Immature natural killer cell (primary cell): ENCODE measurements at places on chromosomes 12 and 14.

GRCh38 chr14:35083530-35084150 is 37.6 kb downstream of the FAM177A1 start:
- DNase-seq, result no peak

GRCh38 chr12:105986779-105987684 is 151.7 kb downstream of the NUAK1 start:
- no peak for DNase-seq

- no peak for DNase-seq
Observed at GRCh38 chr12:116556356-116556952, 2.7 kb upstream of the MAP1LC3B2 start.

GRCh38 chr14:104138098-104138717 is at the start of gene KIF26A:
Gene KIF26A (plus strand): TSS chr14:104138587. CDS start chr14:104138723, 136 bp downstream.
- DNase-seq, result no peak

DNA sequence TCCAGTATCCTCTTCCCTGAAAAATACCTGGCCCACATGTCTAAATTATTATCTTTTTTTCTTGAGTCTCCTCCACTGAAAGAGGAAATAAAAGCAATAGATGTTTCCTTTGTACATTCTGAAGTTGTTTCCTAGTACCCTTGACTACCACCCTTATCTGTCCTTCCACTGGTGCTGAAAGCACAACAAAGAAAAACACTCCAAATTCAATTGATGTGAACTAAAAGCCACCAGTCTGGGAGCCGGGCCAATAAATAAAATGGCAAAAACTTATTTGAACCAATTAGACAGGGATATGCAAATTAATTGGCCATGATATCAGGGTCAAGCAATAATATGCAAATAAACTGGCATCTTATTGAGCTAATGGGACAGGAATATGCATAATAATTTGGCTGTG is 330.5 kb downstream of the PAWR start:
- DNase-seq, result no peak

- DNase-seq, result no peak
Observed at GRCh38 chr14:65258391-65258790, 154.1 kb upstream of the FUT8 start.

DNA sequence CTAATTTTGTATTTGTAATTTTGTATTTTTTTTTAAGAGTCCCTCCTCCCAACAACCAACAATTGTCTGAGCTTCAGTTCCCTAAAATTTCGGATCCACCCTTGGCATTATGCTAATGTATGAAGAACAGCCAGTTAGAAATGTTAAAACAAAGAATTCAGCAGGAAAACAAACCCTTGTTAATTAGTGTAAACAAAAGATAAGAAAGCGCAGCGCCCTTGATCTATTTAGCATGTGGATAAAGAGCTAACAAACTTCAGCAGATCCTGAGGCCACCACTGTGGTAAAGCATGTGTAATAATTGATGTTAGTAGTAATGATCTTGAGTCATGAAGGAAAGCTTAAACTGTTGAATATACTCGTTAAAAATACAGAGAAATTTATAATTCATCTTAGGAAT is 199.8 kb downstream of the TMX1 start:
- DNase-seq, result no peak

DNA sequence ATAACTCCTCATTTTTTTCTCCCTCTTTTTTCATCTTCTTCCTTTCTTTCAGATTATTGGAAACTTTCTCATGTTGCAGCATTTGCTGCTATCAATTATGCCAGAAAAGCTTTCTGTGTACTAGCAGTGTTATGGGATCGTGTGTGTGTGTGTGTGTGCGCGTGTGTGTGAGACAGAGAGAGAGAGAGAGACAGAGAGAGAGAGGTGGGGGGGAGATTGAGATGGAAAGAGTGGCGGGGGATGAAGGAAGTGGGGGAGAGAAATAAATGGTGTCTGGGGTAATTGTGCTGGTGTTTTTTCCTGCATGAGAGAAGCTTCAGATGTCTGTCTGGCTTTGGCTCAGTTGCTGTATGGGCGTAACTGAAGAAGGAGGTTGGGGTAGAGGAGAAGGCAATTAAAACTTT is 268.9 kb downstream of the RAD51B start:
- no peak for DNase-seq

- DNase-seq, result no peak
Observed at GRCh38 chr12:111580737-111581136, 18.4 kb downstream of the ATXN2 start.

GRCh38 chr14:49461529-49462401 is 124.4 kb downstream of the RPS29 start:
- DNase-seq, result peak; percentile 62

- no peak for DNase-seq
Observed at GRCh38 chr12:52200086-52200780, 8.4 kb upstream of the KRT80 start.

GRCh38 chr14:22084393-22085281 is 411.0 kb upstream of the OR4E1 start:
- DNase-seq, result peak; percentile 51

- DNase-seq, result no peak
Observed at GRCh38 chr12:51183816-51184215, 10.9 kb upstream of the TFCP2 start.

GRCh38 chr14:58298477-58299400 is at the start of gene ARID4A:
Gene ARID4A (plus strand): TSS chr14:58298555. CDS start chr14:58299855, 1,300 bp downstream.
- peak; percentile 47 for DNase-seq

GRCh38 chr14:60652674-60653651 is 3.7 kb upstream of the SIX1 start:
- DNase-seq, result no peak

GRCh38 chr14:90624227-90624626 is 192.0 kb downstream of the TTC7B start:
- no peak for DNase-seq

GRCh38 chr12:13165617-13166041 is 30.9 kb upstream of the EMP1 start:
- peak; percentile 52 for DNase-seq

DNA sequence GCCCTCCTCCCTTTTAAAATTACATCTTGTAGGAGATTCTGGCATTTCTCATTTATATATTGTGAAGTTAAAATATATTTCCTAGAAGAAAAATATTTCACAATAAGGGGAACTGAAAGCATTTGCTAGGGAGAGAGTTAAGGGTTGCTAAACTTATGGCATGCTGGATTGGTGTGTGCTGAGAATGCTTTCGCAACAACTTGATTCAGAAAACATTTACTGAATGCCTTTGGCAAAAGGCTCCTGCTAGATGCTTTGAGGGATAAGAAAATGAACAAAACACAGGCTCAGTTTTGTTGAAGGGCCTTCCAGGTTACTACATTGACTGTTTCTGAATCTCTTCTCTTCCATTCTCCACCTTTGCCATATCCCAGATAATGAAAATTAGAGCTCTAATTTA is 67.5 kb downstream of the DIP2B start:
- no peak for DNase-seq

DNA sequence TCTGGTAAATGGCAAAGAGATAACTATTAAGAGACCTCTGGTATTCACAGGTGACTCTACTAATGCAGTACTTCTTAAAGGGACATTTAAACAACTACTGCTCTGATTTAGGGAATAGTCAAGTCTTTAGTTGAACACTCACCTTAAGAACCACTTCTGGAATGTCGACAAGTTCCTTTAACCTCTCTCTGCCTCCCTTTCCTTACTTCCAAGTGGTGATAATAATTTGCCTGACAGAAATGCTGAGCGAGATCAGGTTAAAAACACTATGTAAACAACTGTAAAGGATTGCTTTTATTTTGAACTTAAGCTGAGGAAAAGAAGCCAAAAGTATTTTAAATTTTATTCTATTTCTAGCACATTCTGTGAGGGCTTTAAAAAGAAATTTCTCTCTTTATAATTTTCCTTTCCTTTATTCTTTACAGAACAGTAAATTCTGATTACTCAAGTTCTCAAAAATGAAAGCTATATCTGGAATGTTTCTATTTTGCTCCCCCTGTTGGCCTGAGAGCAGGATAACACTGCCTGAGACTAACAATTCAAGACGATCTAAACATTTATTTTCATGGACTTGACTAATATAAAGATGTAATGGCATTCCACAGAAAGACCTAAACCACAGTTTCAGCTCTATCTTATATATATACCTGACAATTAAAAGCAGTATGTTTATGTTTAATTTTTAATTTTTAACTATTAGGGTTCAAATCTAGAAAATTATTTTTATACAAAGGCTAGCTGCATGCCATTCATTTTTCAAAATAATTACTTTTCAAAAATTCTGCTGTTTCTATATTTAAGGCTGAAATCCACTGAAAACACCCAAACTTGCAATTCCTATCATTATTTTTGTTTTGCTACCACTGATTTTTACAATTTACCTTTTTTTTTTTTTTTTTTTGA is 29.2 kb downstream of the ZCCHC8 start:
- DNase-seq, result peak; percentile 38

- no peak for DNase-seq
Observed at GRCh38 chr14:100641274-100641860, 54.1 kb upstream of the BEGAIN start.

GRCh38 chr12:54628186-54628846 is 6.4 kb downstream of the LACRT start:
- no peak for DNase-seq

DNA sequence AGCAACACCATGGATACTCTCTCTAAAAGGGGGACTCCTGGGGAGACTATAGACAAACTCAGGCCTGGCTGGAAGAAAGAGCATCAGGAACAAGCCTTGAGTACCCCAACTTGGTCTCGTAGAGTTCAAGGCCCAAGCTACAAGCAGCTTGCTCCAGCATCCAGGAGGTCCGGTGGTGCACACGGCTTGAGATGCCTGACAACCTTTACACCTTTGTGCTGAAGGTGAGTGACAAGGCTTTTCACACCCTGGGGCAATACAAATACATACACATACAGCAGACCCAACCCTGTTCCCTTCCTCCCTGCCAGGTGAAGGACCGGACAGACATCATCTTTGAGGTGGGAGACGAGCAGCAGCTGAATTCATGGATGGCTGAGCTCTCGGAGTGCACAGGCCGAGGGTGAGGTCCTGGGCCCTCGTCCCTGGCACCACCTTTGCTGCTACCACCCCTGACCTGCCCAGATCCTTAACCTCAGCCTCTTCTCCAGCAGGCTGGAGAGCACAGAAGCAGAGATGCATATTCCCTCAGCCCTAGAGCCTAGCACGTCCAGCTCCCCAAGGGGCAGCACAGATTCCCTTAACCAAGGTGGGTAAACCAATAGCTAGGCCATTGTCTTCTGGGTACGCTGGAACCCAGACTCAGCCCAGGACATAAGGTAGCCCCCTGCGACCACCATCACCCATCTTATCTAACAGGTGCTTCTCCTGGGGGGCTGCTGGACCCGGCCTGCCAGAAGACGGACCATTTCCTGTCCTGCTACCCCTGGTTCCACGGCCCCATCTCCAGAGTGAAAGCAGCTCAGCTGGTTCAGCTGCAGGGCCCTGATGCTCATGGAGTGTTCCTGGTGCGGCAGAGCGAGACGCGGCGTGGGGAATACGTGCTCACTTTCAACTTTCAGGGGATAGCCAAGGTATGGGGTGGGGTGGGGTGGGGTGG is 41.2 kb downstream of the SH2B3 start:
- no peak for DNase-seq

- no peak for DNase-seq
Observed at GRCh38 chr12:132067182-132067581, 76.9 kb downstream of the DDX51 start.

GRCh38 chr12:90672081-90672480 is 282.9 kb downstream of the CCER1 start:
- no peak for DNase-seq

DNA sequence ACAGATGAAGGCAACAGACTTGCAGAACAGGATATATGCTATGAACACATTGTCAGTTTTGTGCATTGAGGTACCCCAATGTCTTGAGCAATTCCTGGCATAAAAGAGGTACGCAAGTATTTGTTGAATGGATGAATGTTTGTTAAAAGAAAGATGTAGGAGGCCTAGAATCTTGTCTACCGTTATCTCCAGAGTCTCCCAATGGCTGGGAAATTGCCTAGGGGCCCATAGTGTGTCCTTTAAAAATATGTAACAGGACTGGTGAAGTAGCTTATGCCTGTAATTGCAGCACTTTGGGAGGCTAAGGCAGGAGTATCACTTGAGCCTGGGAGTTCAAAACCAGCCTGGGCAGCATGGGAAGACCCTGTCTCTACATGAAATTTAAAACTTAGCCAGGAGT is 20.4 kb upstream of the SPTSSA start:
- DNase-seq, result no peak

- DNase-seq, result no peak
Observed at GRCh38 chr12:33376153-33376552, 63.5 kb downstream of the SYT10 start.

- DNase-seq, result peak; percentile 70
Observed at GRCh38 chr12:68175557-68176061, 16.1 kb upstream of the IFNG start.

- DNase-seq, result no peak
Observed at GRCh38 chr14:77707355-77707723, 484 bp downstream of the ALKBH1 start.

GRCh38 chr14:105845725-105846309 is 319.4 kb downstream of the TMEM121 start:
- no peak for DNase-seq

- no peak for DNase-seq
Observed at GRCh38 chr12:122473543-122474323, 27.0 kb downstream of the ZCCHC8 start.

- no peak for DNase-seq
Observed at GRCh38 chr12:126509572-126509971, 1444.3 kb downstream of the AACS start.

DNA sequence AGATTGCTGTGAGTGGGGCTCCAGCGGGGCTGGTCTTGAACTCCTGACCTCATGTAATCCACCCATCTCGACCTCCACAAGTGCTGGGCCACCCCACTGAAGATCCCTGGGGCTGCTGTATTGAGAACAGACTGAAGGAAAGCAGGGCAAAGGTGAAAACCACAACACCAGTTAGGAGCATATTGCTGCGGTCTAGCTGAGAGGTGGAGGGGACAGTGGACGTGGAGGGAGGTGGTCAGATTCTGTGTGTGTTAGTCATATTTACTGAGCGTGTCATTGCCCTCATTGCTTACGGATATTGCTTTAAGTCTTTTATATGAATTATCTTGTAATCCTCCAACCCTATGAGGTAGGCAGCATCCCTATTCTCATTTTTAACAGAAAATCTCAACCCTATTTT is 69.0 kb upstream of the OVCH1 start:
- DNase-seq, result no peak

GRCh38 chr12:47022296-47022695 is 57.1 kb upstream of the PCED1B start:
- no peak for DNase-seq

GRCh38 chr12:132450418-132451171 is 39.4 kb upstream of the FBRSL1 start:
- DNase-seq, result no peak

DNA sequence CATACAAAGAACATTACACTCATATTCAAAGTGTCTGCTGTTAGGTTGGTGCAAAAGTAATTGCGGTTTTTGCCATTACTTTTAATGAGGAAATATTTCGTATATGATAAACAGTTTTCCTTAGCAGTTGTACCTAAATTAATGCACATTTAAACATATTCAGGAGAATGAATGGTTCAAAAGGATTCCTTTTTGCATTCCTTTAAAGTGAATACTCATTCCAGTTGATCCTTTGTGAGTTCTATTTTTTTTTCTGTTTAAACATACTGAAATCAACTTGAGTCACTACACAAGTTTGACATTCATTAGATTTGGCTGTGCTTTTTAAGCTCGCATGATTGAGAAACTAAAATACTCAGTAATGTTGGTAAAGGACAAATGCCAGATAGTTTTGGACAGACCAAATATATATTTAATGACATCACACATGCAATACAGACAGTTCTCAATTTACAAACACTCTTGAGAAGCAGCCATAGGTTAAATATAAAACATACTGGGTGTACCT is 13.8 kb upstream of the SLC38A2 start:
- DNase-seq, result no peak

- no peak for DNase-seq
Observed at GRCh38 chr14:101498526-101498860, 62.8 kb upstream of the DIO3 start.
